ENCODE measurements at places on chromosomes 12 and 14.

- no peak for DNase-seq
Measured at GRCh38 chr12:130041983-130042812, 120.1 kb upstream of the FZD10 start.

- DNase-seq = no peak
Measured at GRCh38 chr14:63893701-63894458, 41.1 kb downstream of the SYNE2 start.

DNA sequence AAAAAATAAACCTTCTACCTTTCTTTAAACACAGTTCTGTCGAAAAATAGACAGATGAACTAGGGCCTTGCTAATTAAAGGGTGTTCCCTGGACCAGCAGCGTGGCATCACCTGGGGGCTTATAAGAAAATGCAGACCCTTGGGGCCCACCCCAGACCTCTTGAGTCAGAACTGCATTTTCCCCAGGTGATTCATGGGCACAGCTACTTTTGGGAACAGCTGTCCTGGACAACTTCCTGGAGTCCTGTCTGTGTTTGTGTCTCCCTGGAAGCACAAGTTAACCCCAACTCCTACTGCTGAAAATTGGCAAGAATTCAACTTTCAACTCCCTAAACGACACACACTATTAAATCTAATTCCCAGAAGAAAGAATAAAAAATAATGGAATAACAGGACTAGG, 17.8 kb downstream of the FBLN5 start:
- no peak for DNase-seq

GRCh38 chr12:65025136-65025535, 96.0 kb downstream of the WIF1 start:
- DNase-seq = no peak

DNA sequence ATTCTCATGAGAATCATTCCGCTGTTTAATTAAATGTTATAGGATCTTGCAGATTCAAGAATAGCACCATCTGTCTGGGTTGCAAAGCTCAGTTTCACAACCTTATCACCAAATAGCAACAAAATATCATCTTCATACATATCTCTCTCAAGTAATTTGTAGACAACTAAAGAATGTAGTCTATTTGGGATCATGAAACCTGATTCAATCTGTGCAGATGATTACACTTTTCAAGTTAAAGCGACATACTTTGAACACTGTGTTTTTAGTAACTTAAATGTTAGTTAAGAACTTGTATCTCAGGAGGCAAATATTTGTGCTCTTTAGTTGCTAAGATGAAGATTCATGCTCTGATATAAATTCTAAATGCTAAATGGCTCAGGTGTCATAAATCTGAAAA, 14.8 kb downstream of the MED13L start:
- no peak for DNase-seq

DNA sequence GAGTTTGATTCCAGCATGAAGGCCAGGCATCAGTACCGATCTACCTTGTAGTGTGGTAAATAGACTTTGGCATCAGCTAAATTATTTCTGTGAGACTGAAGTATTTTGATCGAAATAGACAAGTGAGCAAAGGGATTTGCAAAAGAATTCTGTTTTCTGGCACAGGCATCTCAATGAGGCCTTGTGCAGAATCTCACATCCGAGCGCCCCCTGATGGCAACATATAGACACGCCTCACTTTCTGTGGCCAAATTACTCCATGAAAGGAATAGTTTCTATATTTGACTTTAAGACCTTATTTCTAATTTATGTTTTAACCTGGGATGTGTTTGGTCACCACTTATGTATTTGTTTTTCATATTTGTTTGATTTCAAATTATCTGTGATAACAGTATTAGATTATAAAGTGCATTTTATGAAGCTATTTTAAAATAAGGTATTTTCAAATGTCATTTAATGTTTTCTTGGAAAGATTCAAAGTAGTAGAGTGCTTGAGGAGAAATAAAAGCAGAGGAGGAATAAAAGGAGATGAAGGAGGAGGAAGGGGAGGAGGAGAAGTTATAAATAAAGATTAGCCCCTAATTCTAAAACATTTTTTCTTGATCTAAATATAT, 731.9 kb downstream of the NRXN3 start:
- no peak for DNase-seq

DNA sequence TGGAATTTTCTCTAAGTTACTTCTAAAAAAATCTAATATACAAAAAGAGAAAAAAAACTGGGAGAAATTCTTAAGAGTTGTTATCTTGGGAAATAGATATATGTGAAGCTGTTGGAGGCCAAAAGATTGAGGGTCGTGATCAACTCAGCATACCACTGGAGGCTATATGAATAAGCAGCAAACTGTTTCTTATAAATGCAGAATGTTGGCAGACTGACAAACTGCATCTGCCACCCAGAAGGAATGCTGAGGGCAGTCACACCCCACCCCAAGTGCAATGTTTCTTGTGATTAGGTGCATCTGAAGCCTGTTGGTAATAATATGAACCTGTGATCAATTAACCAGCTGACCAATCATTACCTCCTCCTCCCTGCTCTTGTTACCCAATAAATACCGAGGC, 818.6 kb upstream of the MGAT4C start:
- DNase-seq = no peak

GRCh38 chr14:101252443-101253214, 308.7 kb upstream of the DIO3 start:
- DNase-seq = no peak

- no peak for DNase-seq
Measured at GRCh38 chr12:24898185-24898584, 50.7 kb downstream of the BCAT1 start.

GRCh38 chr12:108803428-108804105, 53.8 kb downstream of the SSH1 start:
- peak; percentile 80 for DNase-seq

DNA sequence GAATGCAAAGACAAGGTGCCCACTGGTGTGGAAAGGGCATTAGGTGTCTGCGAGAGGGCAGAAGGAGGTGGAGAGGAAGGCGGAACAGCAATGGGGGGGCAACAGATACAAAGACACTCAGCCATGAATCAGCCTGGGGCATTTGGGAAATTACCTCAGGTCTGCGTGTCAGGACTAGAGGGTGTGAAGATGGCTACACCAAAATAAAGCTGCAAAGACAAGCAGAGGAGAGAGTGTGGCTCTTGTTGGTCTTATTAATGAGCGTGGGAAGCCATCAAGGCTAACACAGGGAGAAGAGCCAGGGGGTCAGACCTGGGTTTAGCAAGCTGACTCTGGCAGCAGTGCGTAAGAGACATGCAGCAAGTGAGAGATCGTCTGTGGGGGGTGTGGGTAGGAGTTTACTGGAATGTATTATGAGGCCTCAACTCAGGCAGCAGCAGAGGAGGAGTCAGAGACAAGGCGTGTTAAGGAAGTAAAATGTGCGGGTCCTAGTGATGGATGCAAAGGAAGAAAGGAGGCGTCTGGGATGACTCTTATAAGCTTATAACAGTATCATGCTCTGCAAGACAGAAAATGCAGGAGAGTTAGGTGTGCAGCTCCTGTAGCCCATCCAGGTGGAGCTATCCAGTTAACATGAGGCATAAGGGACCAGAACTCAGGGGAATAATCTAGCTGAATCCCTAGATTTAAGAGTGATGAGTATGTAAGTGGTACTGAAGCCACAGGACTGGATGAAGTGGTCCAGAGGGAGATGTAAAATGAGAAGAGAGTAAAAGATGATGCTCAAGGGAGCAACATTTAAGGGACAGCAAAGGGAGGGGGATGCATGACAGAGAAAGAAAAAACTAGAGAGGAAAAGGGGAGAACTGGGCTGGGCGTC, 50.4 kb downstream of the KCNK10 start:
- no peak for DNase-seq

- no peak for DNase-seq
Measured at GRCh38 chr12:53735556-53735955, 8.3 kb upstream of the CALCOCO1 start.

GRCh38 chr14:96261053-96261452, 5.0 kb downstream of the BDKRB1 start:
- DNase-seq = no peak

DNA sequence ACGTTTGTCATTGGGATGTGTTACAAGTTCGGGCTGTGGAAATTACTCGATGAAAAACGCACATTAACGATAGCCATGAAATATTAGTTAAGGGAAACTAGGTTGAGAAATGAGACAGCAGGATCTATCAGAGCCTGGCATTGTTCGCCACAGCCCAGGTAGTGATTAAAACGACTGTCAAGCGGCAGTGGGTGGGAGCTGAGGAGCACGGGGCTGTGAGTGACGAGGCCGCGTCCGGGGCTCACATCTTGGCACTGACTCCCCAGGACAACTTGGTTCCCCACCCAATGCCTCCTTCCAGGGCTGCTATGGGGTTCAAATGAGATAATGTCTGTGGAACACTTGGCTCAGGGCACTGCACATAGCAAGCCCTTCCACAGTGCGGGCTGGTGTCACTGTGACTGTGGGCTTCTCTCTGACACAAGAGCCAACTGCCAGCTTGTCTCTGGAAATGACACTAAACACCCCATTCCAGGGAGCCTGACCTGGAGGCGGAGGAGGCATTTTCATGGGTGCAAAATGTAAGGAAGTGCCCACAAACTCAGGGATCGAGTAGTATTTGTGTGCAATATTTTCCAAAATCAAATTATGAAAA, 19.3 kb downstream of the MMAB start:
- DNase-seq = no peak

DNA sequence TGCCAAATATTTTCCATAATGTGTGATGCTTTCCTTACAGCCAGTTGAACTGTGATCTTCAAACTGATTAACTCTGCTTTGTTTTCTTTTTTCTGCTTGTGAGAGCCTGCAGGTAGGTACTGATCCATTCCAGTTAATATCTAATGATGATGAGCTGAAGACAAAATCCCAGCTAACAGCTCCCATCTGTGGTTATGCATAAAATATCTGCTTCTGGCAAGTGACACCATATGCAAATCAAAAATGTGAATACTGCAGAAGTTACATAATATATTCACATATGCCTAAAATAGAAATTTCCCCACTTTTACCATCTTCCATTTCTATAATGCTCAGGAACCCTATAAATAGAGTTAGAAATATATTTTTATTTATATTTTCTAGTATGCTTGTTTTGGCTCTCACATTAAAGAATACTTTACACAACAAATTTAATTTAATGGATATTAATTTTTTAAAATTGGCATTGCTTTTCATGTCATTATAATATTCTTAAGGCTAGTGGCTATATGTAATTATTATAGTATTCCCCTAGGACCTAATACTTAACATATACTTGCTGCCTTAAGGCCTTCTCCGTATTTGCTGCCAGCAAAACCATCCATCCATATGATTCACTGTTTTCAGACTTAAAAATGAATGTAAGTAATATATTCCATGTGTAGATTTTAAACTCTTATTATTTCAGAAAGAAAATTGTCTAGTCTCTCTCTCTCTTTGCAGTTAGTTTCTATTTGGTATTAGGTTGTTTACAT, 83.8 kb downstream of the CCER1 start:
- no peak for DNase-seq

DNA sequence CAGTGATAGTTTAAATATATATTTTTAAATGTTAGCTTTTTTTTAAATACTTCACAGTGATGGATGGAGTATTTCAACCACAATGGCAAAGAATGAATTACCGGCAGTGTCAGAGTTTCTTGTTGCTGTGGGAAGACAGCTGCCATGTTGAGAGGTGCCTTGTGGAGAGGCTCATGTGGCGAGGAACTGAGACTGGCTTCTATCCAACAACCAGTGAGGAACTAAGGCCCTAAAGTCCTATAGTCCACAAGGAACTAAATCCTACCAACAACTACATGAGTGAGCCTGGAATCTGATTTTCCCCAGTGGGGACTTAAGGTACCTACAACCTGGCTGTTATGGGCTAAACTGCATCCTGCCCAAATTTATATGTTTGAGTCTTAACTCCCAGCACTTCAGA, 220.2 kb upstream of the PLEKHG7 start:
- DNase-seq = no peak

DNA sequence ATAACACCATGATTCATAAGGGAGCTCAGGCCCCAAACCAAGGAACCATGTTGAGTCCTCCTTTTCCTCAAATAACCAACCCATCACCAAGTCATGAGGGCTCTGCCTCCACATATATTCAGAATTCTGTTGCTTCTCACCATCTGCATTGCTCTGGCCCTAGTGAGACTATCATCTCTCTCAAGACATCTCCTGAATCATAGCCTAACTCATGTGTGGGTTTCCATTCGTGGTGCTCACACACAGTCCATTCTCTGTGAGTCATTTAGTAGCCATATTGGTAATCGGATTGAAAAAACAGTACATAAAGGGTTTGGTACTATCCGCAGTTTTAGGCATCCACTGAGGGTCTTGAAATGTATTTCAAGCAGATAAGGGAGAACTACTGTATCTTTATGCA, 5.1 kb upstream of the SLC38A2 start:
- no peak for DNase-seq

DNA sequence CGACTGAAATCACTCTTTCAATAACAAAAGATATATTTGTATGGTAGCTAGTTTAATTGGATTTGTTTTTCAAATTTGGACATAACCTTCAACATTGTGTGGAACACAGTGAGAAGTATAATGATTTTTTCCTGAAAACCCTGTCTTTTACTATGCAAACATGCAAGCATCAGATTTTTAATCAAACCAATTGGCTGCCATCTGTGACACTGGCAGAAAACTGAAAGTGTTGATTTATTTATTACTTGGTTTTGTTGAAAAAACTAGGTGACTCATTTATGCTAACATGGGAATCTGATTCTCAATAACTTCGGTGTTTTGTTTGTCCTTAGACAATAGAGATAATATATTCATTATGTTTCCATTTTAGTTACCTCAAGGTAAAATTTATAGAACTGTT, 82.0 kb downstream of the NTS start:
- DNase-seq = no peak

GRCh38 chr12:74541074-74541473, 3.4 kb downstream of the ATXN7L3B start:
- DNase-seq = no peak

- DNase-seq = no peak
Measured at GRCh38 chr14:61713724-61714437, 18.6 kb downstream of the HIF1A start.

DNA sequence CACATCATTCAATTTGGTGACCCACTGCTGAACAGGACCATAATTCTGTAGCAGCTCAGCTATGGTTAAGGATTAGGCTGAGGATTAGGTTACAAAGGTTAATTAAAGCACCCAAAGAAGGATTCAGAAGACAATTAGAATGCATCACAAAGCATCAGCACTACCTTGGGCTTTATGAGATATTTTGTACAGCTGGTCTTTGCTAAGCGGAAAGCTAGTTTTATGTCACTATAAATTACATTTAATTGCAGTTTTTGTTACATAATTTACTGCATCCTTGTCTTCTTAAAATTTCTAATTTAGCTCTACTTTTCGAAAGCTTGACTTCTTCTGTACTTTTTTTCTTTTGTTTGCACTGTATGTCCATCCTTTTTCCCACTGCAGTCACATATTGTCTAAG, 711.5 kb downstream of the RPS29 start:
- DNase-seq = no peak

Data from CD4-positive, alpha-beta T cell treated with Interleukin-21 for 1 hour (primary cell).